ENCODE measurements at places on chromosomes 12 and 14.

DNA sequence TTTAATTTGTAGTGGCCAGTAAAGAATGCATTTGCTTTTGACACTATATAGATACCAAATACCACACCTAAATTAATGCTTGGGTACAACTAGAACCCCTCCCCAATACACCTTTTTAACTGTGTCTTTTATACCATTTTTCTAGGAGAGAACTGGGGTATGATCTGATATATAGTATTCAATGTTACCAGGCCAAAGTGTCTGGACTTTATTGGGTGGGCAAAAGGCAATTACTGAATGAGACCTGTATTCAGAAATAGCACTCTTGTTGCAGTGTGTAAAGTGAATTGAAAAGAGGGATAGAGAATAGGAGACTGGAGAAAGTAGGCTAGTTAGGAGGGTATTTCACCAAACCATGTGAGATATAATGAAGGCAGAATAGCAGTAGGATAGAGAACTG, 74.4 kb downstream of the SEC23A start:
- no peak for DNase-seq

DNA sequence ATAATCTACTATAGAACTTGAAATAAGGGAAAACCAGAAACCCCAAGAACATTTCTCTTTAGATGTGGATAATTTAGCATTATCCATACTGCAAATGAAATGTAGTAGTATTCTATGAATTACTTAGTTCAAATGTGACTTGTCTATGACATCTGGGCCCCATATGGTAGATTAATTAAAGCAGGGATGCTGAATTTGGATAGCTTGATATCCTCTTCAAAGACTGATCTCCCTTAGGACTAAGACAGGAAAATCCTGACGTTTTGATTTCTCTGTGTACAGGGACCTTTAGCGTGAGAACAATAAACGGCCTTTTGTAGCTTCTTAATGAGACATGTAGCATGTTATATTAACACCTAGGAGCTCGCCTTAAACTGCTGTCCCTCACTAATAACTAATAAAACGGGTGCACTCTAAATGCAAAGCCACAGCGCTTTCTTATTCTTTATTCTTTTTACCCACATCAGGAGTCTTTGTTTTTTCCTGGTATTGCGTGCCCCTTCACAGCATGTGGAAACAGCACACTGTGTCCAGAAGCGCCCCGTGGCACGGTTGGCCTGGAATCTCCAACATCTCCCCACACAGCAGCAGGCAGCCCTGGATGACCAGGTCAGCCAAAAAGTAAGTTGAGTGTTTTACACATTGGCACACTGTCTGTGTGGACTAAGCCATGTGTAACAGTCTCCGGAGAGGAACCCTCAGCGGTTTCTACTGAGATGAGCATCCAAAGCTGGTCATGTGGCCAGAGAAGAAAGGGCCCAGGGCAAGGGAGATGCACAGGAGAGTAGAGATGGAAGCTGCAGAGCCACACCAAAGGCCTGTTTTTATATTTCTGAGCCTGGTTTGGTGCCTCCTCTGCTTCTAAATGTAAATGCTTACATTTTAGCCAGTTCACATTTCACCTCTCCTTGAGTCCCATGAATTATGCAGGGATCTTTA, 93.1 kb downstream of the SRGAP1 start:
- DNase-seq: no peak

DNA sequence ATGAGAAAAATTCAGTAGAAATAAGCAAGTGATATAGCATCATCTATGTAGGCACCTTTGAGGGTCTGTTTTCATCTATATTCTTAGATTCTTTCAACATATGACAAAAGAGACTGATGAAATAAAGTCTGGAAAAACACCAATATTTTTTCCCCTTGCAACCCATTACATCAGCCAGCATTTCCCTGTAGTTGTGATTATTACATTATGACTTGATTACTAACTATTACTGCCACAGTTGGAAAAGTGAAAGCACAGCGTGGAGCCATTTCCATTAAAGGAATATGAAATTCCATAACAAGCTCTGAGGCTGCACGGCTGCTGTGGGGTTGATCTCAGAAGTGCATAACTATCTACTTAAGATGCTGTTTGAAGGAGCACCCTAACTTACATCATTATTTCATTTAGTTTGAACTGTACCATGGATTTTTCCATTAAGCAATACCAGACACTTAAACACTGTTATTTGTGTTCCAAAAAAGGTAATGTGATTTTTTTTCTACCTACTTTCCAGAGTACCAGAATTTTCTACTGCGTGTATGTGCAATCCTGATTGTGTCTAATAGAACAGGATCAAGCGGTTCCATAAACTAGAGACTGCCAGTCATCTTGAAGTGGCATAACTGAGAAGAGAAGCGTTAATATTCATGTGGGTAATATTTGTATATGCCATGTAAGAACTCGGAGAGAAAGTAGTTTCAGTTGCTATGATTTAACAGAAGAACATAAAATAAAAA, 405.5 kb downstream of the MDGA2 start:
- DNase-seq: no peak

DNA sequence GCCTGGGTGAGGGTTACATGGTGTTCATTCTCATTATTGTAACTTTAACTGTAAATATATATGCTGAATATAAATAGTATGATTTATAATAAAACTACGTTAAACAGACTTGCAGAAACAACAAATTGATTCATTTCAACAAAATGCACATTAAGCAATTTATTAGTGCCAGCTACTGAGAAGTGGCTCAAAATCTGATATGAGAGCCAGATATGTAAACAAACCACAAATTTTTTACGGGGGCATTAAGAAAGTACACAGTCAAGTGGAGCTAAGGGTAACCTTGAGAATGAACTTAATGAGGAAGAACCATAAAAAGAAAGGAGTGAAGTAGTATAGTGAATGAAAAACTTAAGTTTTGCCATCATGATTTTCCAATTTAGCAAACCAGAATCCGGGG, 40.3 kb downstream of the CEP128 start:
- DNase-seq: no peak

DNA sequence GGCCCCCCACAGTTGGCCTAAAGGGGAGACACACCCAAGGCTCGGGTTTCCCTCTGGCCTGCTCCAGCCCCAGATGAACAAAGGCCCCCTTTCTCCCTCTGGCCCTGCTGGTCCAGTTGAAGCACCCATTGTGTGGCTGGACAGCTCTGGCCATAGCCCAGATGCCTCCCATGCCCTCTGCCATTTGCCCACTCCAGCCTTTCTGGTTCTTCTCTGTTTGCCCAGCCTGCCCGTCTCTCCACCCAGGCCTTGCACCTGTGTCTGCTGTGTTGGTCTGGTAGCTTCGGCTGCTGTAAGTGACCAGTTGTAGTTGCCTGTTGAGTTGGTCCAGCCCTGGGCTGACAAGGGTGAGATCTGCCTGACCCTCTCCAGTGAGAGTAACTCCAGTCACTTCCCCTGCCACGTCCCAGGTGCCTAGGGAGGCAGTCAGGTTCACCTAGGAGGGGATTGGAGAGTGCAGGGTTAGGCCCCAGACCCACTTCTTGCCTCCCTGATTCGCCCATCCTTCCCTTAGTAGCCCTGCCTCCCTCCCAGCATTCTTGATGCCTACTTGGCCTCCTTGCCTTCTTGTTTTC, 3.0 kb downstream of the B4GALNT1 start:
- peak; percentile 6 for DNase-seq

DNA sequence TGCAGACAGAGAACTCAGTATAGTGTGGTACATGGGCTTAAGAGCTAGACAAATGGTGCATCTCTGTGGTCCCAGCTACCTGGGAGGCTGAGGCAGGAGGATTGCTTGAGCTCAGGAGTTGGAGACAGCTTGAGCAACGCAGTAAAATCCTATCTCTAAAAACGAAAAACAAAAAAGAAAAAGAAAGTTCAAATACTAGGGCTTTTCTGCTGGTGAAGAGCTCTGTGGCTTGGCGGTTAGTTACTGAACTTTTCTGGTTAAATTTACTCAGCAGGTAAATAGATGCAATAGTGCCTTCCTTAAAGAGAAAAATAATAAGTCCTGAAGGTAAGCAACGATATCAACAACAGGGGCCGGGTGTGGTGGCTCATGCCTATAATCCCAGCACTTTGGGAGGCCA, 31.4 kb upstream of the RAP1B start:
- DNase-seq: no peak
